LNCaP clone FGC (cell line): ENCODE measurements at places on chromosomes 1 and 21.

GRCh38 chr1:236073307-236073897 lies 8.5 kb upstream of the NID1 start:
- no peak for DNase-seq

DNA sequence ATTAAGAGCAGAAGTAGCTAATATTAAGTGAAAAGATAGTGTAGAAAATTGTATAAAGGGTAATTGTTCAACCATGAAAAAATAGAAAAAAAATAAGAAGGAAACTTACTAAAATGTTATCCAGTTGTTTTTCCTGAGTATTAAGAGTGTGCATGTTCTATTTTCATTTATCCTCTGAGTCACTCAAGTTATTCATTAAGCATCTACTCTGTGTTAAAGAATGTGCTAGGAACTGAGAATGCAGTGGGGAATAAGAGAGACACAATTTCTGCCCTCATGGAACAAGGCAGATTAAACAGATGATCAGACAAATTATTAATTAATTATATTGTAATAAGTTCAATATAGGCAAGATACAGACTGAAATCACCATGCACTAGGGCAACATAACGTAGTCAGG lies 10.8 kb upstream of the PIGK start:
- DNase-seq = no peak

GRCh38 chr1:163574119-163574518 lies 252.4 kb downstream of the NUF2 start:
- DNase-seq = no peak

GRCh38 chr1:107434361-107434693 lies 293.5 kb downstream of the NTNG1 start:
- no peak for DNase-seq

DNA sequence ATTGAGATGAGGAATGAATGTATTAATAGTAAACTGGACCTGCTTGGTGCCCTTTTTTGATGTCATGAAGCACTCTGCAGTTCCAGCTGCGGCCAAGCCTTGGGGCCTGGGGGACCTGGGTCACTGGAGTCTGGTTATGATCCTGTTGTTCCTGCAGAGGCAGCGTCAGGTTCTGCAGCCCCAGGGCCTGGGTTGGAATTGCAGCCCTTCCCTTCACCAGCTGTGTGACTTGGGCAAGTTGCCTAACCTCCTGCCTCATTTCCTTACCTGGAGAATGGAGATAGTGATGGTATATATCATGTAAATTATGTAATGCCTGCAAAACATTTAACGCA lies 9.1 kb upstream of the ATP5PO start:
- no peak for DNase-seq

DNA sequence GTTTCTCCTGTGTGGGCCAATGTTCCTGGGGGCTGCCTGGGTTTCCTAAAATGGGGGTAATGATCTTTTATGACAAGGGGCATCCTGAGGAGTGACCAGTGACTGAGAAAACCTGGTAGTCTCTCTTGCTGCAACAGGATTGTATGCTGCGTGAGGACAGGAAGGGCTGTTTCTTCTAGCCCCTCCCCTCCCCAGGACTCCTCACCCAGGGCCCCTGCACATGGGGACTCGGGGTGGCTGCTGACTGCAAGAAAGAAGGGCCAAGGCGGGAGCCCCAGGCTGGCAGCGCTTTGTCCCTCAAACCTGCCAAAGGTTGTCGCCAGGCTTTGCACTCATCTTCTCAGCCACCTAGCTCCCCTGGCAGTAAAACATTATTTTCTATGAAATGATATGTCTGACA lies 442.4 kb downstream of the CAMTA1 start:
- no peak for DNase-seq

- no peak for DNase-seq
Measured at GRCh38 chr1:3384407-3384806, 70.1 kb upstream of the ARHGEF16 start.

- DNase-seq = no peak
Measured at GRCh38 chr1:241695246-241696171, 43.4 kb downstream of the WDR64 start.
